ENCODE measurements at places on chromosomes 4 and X.

DNA sequence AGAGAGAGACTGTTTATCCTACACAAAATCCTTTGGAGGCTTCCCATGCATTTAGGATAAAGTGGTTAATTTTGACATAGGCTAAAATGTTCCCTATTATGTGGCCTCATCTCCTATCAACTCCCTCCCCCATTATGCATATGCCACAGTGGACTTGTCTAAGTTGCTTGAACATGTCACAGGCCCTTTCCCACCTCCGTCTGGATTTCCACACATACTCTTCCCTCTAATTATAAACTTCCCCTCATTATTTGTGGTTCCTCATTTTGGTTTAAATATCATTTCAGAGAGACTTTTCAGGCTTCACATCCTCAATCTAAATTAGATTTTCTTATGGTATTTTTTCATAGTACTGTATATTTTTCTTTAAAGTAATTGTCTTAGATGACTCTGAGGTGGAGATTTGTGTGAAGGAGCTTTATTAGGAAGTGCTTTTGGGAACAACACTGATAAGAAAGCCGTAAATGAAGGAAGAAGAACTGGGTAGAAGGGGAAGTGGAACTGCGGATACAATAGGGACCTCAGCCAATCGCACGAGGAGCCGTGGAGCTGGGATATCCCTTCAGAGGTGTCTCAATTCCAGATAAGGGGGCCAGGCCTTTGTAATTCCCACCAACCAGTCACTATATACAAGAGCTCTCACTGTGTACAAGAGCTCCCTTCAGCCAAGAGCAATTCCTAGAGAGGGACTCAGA, 7.9 kb downstream of the C4orf17 start:
- no peak for DNase-seq

DNA sequence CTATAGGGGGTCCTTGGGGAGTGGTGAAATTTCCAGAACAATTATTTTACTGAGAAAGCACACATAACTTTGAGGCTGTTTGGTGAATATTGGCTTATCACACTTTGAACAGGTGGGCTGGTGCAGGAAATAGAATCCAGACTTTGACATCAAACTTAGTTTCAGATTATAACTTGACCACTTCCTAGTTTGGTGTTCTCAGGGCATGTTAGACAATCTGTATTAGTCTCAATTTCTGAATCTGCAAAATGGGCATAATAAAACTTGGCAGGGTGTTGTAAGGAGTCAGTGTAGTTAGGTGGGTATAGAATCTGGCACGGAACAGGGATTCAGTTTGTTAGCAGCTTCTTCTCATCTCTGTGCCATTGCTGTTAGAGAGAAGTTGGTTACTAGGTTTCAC, 43.3 kb upstream of the MBNL3 start:
- no peak for DNase-seq

DNA sequence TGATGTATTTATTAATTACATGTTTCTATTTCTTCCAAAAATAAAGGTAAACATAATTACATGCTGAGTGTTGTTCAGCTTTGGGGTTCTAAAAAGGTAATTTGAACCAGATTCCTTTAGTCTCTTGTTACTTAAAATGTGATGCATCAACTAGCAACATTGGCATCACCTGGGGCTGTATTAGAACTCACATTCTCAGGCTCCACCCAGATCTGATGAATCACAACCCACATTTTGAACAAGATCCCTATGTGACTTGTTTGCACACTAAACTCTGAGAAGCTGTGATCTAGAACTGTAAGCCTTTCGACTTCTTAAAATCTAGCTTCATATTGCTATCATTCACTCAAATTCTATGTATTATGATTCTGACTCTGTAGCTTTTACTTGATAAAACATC, 23.0 kb upstream of the HS3ST1 start:
- no peak for DNase-seq

- no peak for DNase-seq
Measured at GRCh38 chrX:17377091-17377717, 2.2 kb downstream of the NHS start.

- no peak for DNase-seq
Measured at GRCh38 chr4:91243132-91243531, 1060.6 kb upstream of the GRID2 start.

- no peak for DNase-seq
Measured at GRCh38 chr4:185573651-185574199, 38.4 kb upstream of the PDLIM3 start.

DNA sequence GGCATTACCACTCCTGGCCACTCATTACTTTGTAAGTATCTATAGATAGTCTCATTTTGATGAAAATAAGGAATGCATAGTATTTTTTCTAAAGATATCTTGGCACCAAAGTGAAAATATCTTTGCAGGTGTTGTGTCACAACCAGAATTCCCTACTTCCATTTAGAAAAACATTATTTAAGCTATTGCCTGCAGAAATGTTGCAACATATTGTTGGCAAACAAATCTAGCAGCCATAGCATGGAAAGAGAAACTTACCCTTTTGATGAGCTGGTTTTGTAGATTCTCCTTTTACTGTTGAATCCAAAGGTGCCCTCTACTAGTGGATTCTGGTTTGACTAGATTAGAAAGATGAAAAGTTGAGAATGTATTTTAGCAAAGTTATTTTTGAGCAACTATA, 138.8 kb downstream of the AREG start:
- DNase-seq, result no peak
